ENCODE measurements at places on chromosomes 11 and 22.

- no peak for DNase-seq
Observed at GRCh38 chr11:128924510-128925249, 18.0 kb downstream of the TP53AIP1 start.

GRCh38 chr22:34454598-34454997 lies 534.3 kb upstream of the LARGE1 start:
- peak; percentile 25 for DNase-seq

GRCh38 chr22:20526628-20527355 lies 19.4 kb downstream of the MED15 start:
- DNase-seq, result no peak

DNA sequence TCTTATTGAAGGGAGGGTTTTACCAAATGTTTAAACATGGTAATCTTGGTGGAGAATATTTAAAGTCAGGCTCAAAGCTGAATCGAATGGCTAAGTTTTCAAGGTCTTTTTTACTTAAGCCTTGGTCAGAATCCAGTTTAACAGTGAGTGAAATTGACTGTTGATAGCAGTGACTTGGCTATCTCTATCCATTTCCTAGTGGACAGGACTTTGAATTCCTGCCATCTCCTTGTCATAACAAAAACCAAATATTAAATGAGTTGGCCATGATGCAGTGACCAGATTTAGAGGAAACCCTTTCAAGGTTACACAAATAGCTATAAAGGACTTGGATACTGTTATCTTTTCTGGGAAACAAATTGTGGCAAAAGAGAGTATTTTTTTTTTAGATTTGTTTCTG lies 92.0 kb downstream of the JRKL start:
- DNase-seq, result no peak

DNA sequence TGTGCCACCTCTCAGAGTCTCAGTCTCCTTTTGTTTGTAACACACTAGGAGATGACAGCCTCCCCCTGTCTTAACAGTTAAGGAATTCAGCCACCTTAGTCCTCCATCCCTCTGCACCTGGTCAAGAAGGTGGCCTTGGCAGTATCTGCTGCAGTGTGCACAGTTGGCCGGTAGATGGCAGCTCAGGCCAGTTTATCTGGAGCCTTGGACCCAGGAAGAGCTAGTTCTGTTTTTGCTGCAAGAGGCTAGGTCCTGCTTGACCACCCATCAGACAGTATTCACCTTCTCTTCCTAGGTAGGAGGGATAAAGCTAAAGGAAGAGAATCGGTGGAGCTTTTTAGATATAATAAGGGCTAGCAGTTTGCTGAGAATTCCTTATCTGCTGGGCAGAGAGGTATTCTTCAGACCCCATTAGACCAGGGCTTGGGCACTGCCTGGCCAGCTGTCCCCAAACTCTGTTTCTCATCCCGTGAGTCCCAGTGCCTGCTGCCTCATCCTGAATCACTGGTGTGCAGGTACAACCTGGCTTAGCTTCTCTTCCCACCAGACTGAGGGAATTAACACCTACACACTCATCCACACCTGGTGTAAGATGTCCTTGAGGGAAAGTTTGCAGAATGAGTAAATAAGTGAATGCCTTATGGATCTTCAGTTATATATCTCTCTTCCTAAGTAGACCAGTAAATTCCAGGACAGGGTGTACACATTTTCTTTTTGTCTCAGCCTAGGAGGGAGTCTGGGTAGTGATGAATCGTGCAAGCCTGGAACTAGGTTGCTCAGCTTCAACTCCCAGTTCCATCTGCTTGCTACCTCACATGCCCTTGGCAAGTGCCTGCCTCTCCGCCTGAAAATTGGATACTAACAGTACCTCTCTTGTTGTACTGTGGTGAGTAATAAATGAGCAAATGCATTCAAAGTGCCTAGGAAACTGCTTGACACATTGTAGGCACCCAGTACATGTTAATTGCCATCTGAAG lies 70.8 kb upstream of the NARS2 start:
- peak; percentile 6 for DNase-seq

- DNase-seq, result no peak
Observed at GRCh38 chr11:63494975-63495374, 4.0 kb upstream of the PLAAT5 start.

DNA sequence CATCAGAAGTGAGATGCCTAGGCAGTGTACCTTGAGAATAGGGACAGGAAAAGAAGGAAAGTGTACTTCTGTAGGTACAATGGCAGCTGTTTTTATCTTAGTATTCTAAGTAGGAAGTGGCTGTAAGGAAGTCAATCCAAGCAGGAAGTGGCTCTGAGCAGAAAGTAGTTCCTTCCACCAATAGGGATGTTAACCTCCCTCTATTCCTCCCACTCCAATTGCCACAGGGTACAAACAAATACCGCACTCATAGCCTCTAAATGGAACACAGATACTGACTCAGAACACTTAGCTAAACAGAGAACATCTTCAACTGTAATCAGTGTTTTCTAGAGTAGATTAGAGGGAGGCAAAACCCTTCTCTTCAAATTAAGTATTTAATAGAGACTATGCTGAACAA lies 10.6 kb downstream of the LRRC55 start:
- DNase-seq, result no peak

- no peak for DNase-seq
Observed at GRCh38 chr11:119742263-119742861, 13.4 kb upstream of the NECTIN1 start.

- DNase-seq, result no peak
Observed at GRCh38 chr11:62392506-62392905, 26.3 kb upstream of the SCGB1A1 start.

GRCh38 chr22:47398491-47398890 lies 636.0 kb downstream of the TBC1D22A start:
- DNase-seq, result peak; percentile 65

DNA sequence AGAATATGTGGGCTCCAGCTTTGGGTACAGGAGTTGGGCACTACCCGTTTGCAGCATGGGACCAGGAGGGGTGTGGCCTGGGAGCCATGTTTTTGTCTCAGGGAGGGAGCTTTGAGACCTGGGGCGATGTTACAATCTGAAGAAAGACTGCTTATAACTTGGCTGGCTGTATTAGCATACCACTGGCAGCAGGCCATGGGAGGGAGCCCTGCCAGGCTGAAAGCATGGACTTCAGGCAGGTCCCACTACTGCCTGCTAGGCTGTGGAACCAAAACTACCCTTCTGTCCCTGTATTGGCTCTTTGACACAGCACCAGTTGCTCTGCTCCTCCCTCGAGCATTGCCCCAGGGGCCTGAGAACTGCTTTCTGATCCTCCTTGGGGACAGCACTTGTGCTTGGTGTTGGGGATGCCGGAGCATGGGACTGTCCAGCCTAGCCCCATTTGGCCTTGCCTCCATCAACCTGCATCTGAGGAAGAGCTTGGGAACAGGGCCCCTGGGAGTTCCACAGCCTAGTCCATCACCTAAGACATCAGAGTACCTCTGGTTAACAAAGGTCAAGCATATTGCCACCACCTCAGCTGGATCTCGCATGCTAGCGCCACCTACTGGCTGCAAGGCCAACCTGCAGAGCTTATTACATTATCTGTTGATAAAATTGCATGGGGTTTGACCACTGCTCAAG lies 217.4 kb downstream of the SBF2 start:
- no peak for DNase-seq

- no peak for DNase-seq
Observed at GRCh38 chr11:69238573-69239351, 55.2 kb upstream of the MYEOV start.

DNA sequence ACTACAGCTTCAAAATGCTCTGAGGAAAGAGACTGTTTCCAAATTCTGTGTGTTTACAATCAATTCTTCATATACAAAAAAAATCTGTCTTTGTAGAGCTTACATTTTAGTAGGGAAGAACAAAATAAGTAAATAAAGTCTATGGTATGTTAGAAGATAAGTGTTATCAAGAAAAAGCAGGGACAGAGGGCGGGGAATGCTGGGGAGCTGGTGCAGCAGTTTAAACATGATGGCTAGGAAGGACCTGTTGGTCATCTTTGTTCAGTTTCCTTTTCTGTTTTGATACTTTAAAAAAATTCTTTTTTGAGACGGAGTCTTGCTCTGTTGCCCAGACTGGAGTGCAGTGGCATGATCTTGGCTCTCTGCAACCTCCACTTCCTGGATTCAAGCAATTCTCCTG lies 16.1 kb downstream of the TMEM25 start:
- DNase-seq, result no peak

DNA sequence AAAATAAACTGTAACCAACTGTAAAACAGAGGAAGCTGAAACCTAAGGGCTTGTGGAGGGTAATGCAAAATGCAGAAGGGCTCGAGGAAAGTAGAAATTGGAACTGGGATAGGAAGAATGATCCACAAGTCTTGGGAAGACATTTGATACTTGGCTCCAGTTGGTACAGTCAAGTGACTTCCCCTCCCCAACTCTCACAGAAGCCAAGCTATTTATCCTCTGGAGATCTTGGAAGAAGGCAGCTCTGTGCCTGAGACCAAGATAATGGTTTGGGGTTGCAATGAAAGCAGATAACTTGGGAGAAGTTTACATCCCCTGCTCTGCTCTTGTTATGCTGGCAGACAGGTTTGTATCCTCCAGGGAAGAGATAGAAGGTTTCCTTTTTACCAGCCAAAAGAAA lies 198.9 kb upstream of the ZC3H12C start:
- no peak for DNase-seq

DNA sequence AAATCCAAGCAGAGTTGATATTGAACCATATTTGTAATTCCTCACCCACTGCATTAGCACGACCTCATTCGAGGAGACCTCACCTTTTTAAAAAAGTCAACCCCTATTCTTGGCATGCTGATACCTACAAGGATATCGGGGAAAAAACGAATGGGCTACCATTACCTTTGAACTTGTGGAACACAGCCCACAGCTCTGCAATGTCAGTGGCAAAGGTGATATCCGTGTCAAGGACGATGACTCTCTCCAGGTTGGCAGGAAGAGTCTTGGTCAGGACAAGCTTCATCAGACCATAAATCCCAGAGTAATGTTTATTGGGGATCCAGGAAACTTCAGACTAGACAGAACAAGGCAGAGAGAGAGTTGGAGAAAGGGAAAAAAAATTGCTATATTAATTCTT lies 355.6 kb downstream of the LARGE1 start:
- no peak for DNase-seq

GRCh38 chr22:47987885-47988515 lies 1225.5 kb downstream of the TBC1D22A start:
- DNase-seq, result no peak

DNA sequence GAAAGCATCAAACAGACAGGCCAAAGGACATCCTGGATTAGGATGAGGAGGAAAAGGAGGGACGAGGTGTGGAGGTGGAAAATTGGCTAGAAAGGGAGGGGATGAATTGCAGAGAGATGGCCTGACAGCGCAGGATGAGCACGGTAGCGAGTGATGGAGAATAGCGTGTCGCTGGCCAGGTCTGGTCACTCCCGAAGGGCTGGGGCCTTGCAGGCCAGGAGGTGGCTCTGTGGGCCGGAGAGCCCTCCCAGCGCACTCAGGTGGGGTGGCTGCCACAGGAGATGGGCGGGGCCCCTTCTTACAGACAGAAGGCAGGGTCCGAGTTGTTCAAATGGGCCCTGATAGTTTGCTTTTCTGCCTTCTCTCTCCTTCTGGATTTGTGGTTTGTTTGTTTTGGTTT lies 37.1 kb upstream of the THY1 start:
- DNase-seq, result no peak

DNA sequence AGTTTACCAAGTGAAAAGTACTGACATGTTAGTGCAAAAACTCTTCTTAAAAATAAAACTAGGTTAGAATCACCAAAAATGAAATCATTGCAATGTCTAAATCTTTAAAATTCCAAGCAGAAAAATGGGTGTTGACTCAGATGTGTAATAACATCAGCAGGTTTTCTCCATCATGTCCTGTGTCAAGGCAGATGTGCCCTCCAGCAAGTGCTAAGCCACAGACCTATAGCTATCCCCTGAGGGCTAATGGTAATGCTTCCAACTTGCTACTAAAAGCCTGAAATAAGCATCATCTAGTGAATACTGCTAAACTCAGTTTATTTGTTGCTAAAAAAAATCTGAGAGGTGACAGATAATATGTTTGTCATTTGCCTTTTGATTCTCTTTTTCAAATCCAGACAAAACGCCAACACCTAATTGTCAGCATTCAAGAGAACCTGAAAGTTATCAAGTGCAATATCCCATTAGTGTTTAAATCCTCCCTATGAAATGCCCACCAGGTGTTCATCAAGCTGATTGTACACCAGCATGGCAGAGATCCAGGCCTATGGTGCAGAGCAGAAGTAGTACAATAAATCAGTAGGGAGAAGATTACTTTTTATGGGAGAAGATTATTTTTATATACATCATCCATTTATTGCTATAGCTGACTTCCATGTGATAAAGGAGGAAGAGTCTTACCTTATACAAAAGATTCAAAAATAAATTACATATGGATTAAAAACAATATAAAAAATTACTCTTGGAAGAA lies 55.1 kb upstream of the SYT9 start:
- DNase-seq, result no peak

DNA sequence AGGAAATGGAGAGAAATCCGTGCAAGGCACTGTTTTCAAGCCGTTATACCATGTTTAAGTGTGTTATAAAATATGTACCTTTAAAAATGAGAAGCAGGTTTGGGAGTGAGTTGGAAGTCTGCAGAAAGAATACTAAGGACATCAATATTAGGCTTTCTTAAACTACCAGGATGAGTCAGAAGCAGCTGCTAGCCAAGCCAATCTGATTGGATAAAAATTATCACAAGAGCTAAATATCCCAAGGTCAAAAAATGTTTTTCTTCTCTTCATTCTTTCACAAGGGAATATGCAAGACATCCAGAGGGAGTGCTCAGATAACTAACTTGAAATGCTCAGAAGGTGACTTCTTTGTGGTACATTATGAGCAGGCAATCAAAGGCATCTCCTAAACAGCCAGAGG lies 19.3 kb upstream of the CKAP5 start:
- no peak for DNase-seq

DNA sequence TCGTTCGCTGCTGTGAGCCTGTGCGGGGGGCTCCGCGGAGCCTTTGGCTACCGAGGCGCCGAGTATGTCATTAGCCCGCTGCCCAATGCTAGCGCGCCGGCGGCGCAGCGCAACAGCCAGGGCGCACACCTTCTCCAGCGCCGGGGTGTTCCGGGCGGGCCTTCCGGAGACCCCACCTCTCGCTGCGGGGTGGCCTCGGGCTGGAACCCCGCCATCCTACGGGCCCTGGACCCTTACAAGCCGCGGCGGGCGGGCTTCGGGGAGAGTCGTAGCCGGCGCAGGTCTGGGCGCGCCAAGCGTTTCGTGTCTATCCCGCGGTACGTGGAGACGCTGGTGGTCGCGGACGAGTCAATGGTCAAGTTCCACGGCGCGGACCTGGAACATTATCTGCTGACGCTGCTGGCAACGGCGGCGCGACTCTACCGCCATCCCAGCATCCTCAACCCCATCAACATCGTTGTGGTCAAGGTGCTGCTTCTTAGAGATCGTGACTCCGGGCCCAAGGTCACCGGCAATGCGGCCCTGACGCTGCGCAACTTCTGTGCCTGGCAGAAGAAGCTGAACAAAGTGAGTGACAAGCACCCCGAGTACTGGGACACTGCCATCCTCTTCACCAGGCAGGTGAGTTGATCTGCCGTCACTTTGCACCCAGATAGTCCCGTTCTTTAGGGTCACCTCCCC lies 1.0 kb downstream of the ADAMTS15 start:
- no peak for DNase-seq

DNA sequence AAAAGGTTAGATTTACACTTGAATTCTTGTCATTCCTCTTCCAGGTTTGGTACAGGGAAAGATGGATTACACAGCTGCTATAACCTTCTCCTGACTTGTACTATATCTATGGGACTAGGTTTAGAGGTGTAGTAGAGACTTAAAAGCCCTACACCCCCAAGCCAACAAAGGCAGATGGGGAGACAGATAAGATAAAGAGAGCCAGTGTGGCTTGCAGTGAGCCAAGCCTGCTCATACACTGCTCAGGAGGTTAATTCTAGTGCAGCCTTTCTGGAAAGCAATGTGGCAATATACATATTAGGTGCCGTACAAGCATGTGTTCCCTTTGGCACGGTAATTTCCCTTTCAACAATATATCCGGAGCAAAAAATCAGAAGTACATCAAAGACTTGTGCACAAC lies 10.8 kb downstream of the SIK3 start:
- DNase-seq, result no peak

All from NCI-H524 treated with DMSO at 0.1 percent for 48 hours (cell line).